T follicular helper cell (primary cell): ENCODE measurements at places on chromosomes 11 and 22.

- no peak for DNase-seq
Observed at GRCh38 chr22:31332886-31333285, 13.3 kb downstream of the PATZ1 start.

- DNase-seq: no peak
Observed at GRCh38 chr22:36201630-36202319, at the start of gene APOL4. Gene APOL4 (minus strand): TSS chr22:36201809. CDS start chr22:36201734, 75 bp downstream.

DNA sequence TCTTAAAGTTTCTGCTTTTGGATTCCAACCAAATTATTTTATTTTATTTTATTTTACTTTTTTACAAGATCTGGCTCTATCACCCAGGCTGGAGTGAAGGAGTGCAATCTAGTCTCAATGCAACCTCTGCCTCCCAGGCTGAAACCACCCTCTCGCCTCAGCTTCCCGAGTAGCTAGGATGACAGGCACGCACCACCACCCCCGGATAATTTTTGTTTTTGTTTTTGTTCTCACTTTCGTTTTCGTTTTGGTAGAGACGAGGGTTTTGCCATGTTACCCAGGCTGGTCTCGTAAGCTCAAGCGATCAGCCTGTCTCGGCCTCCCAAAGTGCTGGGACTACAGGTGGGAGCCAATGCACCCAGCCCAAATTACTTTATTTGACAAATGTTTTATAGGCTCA, 219.8 kb downstream of the ETS1 start:
- no peak for DNase-seq

DNA sequence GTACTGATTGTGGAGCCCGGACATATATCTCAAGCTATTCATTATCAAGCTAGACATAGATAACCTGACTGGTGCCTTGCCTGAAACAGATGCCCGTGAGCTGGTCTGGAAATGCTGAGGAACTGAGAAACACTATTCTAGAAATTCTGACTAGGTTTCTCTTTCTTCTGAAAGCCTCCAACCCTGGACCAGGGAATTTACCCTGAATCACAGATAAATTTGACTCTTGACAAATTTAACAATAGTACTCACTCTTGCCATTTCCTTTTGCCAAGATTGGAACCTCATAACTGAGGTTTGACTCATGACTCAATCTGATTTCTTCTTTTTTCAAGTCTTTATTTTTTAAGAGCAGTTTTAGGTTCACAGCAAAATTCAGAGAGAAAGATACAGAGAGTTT, 189.6 kb upstream of the SYN3 start:
- DNase-seq: no peak

DNA sequence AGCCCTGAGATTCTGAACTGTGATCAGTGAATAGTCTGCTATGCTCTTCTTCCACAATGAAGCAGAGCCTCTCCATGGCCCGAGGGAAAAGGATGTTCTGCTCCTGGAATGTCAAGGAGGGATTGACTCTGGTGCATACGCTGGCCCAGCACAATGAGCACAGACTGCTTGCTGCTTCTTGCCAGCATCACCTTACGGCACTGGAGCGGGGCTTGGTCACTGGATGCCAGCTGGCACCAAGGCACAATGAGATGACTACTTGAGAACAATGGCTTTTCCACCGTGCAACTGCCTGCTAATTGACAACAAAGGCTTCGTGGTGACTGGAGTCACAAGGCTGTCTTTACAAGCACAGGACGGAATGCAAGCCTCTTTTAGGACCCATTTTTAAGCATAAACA, 139.2 kb downstream of the DSCAML1 start:
- DNase-seq: no peak

GRCh38 chr11:102415304-102415916, 37.2 kb downstream of the TMEM123 start:
- DNase-seq: no peak

- no peak for DNase-seq
Observed at GRCh38 chr11:59801160-59801706, 9.3 kb downstream of the MRPL16 start.

- DNase-seq: no peak
Observed at GRCh38 chr22:25002241-25002985, 49.9 kb downstream of the KIAA1671 start.

DNA sequence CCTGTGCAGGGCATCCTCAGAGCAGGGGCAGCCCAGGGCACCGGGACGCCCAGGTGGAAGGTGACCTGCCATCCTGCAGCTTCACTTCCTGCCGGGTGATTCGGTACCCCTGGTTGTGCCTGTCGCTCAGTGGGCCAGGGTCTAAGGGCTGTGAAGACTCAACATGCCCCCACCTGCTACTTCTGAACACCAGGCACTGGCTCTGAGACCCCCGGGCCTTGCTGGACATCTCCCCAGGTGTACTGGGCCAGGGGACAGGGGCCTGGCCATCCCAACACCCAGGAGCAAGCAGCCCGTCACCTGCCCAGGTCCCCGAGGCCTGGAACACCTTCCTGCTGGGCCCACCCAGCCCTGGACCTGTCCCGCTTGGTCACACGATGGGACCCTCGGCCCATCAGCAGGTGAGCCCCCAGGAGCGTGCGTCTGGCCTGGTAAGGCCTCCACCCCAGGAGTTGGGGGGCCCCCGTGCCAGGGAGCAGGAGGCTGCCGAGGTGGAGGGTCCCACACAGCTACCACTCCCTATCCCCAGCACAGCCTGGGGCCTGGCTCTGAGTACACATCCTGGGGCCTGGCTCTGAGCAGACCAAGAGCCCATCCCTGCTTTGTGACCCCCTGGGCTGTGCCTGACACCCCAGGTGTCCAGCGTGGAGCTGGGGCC, 3.9 kb upstream of the MUC5B start:
- no peak for DNase-seq
